ENCODE measurements at places on chromosomes 1 and 21.

GRCh38 chr1:119467857-119468668, 38.9 kb upstream of the HSD3B1 start:
- DNase-seq: no peak

DNA sequence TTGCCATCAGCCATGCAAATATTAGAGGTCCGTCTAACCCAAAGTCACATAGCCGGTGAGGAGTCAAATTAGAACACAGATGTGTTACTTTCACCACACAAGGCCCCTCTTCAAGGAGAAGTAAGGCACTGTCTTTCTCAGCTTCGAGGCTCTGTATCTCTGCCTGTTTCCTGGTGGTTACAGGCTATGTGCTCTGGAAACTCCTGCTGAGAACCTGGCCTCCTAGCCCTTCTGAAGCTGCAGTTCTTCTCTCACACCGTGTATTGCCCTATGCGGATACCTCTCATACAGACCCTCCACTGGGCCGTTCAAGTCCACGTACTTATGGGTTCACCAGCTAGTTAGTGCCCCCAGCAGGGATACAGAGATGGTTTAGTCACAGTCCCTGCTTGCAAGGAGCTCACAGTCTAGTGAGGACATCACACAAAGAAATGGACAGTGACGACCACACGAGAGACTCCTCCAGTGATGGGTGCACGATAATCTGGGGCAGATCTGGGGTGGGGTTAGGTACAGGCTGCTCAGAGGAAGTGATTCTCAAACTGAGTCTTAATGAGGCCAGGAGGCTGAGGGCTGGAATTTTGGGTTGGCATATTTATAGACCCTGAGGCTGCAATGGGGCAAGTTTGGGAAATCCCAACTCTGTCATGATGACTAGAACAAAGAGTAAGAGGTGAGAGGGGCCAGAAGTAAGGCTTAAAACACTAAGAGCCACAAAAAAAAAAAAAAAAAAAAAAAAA, 22.8 kb upstream of the ELOA start:
- DNase-seq: no peak

DNA sequence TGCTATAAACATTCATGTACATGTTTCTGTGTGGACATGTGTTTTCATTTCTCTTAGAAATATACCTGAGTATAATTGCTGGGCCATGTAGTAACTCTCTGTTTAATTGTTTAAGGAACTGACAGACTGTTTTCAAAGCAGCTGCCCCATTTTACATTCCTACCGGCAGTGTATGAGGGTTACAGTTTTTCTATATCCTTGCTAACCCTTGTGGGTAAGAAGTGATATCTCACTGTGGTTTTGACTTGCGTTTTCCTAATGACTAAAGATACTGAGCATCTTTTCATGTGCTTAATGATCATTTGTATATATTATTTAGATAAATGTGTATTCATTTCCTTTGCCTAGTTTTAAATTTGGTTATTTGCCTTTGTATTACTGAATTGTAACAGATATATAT, 81.7 kb downstream of the DNM3 start:
- DNase-seq: no peak

GRCh38 chr21:42118901-42119300, 47.8 kb downstream of the UMODL1 start:
- peak; percentile 62 for DNase-seq

DNA sequence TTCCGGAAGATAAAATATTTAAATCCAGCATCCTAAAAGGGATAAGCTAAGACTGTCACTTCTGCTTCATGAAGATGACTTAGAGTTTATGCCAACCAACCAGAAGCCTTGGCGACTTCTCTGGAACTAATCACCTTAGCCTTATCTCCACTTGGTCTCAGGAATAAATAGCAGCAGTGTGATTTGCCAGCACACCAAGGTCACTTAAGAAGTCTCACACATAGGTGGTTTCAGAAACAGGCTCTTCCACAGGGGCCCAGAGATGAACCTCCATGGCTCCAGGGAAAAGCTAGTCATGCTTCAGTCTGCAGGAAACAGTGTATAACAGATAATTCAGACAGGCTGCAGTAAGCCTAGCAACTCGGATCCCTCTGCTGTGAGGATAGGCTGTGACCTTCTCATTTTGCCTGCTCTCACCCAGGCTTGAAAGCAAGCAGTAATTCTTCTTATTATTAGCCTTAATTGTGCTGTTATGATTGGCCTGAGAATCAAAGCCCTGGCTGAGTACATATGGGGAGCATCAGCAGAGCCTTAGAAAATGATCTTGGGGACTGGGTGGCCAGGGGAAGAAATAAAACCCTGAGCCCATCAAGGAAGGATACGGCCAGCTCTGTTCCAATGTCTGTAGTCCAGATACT, 84.7 kb downstream of the WLS start:
- no peak for DNase-seq

DNA sequence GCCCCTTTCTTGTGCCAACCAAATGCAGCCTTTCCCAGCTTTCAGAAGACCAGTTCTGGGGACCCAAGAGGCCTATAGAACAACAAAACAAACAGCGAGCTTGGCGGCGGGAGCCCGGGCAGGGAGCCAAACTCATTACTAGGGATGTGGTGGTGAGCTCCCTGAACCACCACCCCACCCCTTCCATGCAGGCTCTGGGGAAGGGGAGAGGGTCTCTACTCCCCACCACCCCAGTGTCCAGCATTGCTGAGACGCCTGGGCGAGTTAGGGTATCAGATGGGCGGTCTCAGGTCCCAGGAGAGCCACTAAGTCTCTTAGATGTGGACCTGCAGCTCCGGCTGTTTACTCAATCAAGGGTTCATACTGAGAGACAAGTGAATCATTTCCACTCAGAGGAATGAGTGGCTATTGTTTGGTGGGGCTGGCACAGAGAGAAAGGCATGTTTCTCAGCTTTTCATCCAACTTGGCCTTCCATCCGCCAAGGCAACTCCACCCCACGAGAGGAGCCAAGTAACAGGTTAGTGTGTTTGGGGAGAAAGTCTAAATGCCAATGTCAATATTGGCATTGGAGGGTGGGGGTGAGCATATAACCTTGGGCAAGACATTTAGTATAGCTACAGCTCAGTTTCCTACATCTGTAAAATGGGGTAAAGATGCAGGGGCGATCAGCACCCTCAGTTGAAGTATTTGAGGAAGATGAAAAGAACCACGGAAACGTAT, 40.9 kb downstream of the PLXNA2 start:
- no peak for DNase-seq

- no peak for DNase-seq
These were observed 124.1 kb upstream of the AJAP1 start for GRCh38 chr1:4530166-4530785.

DNA sequence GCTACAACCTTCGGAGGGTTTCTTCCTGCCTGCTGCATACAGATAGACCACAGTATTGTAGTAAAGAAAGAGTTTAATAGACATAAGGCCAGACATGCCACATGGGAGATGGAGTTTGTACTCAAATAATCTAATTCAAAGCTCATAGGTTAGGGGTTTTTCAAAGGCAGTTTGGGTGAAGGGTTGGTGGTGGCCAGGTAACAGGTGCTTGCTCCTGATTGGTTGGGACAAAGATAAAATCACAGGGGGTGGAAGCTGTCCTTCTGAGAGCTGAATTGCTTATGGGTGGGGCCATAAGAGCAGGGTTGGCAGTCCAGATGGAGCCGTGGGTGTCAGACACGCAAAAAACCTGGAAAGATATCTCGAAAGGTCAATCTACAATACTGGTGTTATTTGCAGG, 92.3 kb upstream of the ETV3 start:
- no peak for DNase-seq

- DNase-seq: peak; percentile 22
These were observed 2.0 kb downstream of the COL18A1 start for GRCh38 chr21:45406801-45407628.

- peak; percentile 61 for DNase-seq
These were observed 428 bp downstream of the POGZ start for GRCh38 chr1:151458802-151459330.

- no peak for DNase-seq
These were observed 3.3 kb downstream of the LAX1 start for GRCh38 chr1:203768256-203768655.
